Stimulated activated CD8-positive, alpha-beta memory T cell treated with anti-CD3 and anti-CD28 coated beads, Interleukin-4, amount 100 ng/mL, for 24 hours (primary cell): ENCODE measurements at places on chromosomes 7 and 10.

- DNase-seq, result no peak
These were observed 5.8 kb downstream of the LIPA start for GRCh38 chr10:89245802-89246201.

DNA sequence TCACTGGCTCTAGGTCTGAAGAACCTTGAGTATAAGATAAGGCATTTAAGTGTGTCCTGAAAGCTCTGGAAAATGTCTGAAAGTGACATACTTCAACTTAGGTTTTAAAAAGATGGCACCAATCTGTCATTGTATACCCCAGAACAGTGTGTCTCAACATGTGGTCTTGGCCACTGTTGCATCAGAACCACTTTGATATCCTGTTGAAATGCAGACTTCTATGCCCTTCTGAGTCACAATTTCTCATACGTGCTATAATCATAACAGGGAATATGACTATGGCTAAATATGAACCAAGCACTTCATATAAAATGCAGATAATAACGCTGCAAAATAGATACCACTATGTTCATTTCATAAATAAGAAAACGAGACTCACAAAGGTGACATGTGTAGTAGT is 38.0 kb upstream of the GPAM start:
- no peak for DNase-seq

- DNase-seq, result no peak
These were observed 461.4 kb downstream of the GRM8 start for GRCh38 chr7:126791306-126791705.

- no peak for DNase-seq
These were observed 172.9 kb downstream of the WDR37 start for GRCh38 chr10:1229116-1229515.

GRCh38 chr7:26321435-26321834 is 29.8 kb downstream of the SNX10 start:
- DNase-seq, result no peak

GRCh38 chr7:150801242-150801945 is 825 bp downstream of the TMEM176A start:
- DNase-seq, result no peak

DNA sequence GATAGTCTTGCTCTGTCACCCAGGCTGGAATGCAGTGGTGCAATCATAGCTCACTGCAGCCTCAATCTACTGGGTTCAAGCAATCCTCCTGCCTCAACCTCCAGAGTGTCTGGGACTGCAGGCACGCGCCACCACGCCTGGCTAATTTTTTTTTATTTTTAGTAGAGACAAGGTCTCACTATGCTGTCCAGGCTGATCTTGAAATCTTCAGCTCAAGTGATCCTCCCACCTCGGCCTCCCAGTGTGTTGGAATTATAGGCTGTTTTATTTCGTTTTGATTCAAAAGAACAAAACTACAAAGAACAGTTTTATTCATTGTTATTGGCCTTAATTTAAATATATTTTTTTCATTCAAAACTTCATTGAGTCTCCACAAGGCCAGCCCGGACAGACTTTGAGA is 109.8 kb upstream of the NFE2L3 start:
- no peak for DNase-seq

DNA sequence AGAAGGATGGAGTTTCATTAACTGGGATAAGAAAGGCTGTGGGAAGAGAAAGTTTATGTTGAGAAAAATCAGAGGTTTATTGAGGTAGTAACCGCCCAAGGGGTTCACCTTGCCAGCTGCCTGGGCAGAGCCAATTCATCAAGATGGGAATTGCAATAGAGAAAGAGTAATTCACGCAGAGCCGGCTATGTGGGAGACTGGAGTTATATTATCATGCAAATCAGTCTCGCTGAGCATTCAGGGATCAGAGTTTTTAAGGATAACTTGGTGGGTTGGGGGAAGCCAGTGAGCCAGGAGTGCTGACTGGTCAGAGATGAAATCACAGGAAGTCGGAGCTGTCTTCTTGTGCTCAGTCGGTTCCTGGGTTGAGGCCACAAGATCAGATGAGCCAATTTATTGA is 70.6 kb downstream of the MALRD1 start:
- no peak for DNase-seq

GRCh38 chr7:137480824-137481365 is 137.4 kb upstream of the PTN start:
- no peak for DNase-seq

GRCh38 chr10:92010047-92010735 is 86.6 kb downstream of the BTAF1 start:
- DNase-seq, result no peak

DNA sequence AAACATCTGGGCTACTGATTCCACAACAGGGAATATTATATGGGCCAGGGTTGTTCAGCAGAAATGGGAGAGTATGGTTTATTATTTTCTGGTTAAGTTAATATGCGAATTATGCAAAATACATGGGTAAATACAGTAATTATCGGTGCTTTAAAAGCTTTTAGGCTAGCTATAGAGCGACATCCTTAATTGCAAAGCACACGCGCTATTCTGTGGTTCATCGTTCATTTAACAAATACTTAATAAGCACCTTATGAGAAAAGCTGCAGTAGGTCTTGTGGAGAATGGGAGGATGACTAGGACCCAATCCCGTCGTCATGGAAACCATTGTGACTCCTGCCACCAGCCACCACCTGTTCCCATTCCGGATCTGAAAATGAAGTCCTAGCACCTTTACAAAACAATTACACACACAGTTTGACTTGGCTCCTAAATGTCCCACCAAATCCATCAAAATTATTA is 623 bp upstream of the CEP41 start:
- no peak for DNase-seq

- no peak for DNase-seq
These were observed 1.2 kb upstream of the CHAT start for GRCh38 chr10:49612513-49613164.

- no peak for DNase-seq
These were observed 263.6 kb upstream of the AUTS2 start for GRCh38 chr7:69334701-69335100.

DNA sequence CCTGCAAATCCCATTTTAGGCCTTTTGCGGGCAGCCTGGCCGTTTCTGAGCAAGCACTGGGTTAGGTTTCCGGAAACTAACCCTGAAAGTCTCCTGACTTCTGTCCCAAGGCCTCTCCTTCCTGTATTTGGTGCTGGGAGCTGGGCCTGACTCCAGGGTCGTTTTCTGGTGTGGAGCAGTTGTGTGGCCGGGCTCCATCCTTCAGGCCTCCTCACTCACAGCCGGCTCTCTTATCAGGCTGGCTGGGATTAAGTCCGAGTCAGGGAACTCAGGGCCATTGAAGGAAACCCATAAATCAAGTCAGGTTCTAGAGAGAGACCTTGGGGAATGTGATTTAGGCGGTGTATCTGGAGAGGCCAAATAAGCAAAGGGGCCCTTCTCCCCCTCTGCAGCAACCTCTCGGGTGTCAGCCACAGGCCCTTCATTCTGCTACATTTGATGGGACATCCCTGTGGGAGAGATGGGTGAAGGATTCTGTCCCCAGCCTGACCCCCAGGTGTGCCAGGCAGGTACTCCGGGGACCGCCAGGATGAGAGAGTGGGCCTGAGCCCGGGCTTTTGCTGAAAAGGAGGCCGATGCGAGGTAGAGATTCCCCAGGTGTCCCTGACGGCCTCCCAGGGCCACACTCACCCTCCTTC is 3.3 kb downstream of the GATA3 start:
- DNase-seq, result no peak

- no peak for DNase-seq
These were observed 155.0 kb downstream of the SKAP2 start for GRCh38 chr7:26709210-26709990.

DNA sequence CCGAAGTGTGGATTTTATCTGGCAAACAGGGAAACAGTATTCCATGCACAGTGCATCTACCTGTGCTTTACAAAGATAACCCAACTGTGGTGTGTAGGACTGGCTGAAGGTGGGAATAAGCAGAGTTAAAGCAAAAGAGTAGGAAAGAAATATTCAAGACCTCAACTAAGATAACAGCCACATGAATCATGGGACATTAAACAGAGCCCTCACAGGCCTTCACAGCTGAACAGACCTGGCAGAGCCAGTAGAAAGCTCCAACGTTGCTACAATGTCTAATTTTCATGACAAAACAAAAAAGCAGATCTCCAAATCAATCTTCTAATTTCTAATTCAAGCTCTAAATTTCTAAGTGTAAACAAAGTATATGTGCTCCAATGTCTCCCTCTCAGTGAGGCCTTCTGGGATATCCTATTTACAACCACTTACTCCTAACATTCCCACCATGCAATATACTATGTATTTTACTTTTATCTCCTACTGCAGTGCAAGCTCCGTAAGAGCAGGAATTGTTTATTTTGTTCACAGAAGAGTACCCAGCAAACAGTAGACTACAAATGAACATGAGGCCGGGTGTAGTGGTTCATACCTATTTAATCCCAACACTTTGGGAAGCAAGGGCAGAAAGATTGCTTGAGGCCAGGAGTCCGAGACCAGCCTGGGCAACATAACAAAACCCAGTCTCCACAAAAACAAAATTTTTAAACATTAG is 63.5 kb downstream of the UBE2H start:
- DNase-seq, result no peak

DNA sequence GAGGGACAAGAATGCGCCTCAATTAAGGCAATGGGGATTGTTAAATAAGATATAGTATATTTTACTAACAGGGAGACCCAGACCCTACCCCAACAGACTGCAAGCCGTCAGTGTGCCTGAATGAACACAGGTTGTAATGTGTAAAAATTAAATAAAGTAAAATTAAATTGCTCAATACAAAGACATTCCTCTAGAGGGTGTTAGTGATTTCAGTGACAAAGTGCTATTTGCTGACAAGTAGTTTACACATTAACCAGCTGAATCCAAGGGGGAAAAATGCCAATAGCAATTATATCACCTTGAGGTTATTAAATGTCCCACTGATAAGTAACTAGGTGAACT is 110.5 kb downstream of the EBF3 start:
- DNase-seq, result no peak

DNA sequence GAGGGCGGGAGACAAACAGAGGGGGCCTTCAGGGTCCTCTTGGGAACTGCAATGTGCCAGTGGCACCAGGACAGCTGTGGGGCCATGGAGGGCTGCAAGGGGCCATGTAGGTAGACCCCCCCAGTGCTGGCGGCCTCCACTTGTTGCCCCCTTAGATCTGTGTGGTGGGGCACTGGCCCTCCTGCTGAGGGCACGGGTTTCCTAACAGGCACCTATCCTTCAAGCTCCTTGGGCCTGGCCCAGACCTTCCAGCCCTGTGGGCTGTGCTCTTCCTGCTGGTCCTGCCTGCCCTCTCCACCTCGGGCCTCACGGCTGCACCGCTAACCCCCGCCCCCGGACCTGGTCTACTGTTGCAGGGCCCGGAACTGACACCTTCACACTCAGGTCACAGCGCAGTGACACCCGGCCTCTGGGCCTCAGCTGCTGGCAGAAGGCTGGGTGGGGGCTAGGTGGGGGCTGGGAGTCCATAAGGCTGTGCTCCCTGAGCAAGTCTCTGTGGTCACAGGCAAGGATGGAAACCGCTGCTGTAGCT is 12.6 kb downstream of the RASGEF1A start:
- DNase-seq, result no peak

DNA sequence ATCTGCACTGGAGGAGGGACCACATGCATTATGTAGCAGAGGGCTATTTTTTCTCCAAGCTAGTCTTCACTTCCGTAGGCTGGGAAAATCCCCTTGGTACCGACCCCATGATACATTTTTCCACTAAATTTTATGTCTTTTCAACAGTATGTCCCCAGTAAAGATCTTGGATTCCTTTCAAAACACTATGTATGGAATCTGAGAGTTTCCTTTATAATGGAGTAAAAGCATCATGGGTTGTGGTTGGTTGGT is 4.8 kb upstream of the ZNRF2 start:
- no peak for DNase-seq

DNA sequence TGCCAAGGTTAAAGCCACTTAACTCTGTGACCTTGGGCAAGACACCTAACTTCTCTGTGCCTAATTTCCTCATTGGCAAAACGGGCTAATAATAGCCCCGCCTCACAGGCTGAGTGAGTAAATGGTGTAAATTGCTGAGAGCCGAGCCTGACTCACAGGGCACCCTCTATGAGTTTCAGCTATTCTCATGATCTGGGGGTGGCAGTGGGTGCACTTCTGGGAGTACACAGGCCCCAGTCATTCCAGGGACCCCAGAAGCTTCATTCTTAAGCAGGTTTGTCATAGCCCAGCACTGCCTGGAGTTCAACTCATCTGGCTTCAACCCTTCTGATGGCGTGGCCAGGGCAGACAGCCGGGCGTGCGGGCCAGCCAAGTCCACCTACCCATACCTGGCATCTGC is 137.2 kb downstream of the GRID1 start:
- DNase-seq, result no peak

GRCh38 chr7:25989140-25989705 is 162.8 kb upstream of the NFE2L3 start:
- no peak for DNase-seq
